ENCODE measurements at places on chromosomes 6 and 20.

DNA sequence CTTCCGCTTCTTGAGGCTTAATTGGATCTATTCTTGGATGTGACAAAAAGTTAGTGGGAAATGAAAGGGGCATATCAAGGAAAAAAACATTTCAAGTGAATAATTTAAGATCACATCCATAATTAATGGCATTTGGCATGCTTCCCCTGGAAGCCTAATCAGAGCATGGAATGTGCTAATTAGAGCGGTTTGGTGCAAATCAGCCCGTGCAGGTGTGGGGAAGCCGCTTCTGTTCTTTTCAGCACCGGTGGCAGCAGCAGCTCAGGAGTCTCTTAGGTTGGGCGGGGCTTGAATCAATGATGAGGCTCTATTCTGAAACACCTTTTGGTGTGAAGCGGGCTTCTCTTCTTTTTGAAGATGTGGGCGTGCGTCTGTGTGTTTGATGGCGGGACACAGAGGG, 301.2 kb downstream of the LRFN2 start:
- H3K27ac ChIP-seq: no peak overlapping the region
- no peak for DNase-seq
- H3K27me3 ChIP-seq: peaks cover 74% of the 10 kb centered on the region
- H3K4me3 ChIP-seq: no peak overlapping the region

DNA sequence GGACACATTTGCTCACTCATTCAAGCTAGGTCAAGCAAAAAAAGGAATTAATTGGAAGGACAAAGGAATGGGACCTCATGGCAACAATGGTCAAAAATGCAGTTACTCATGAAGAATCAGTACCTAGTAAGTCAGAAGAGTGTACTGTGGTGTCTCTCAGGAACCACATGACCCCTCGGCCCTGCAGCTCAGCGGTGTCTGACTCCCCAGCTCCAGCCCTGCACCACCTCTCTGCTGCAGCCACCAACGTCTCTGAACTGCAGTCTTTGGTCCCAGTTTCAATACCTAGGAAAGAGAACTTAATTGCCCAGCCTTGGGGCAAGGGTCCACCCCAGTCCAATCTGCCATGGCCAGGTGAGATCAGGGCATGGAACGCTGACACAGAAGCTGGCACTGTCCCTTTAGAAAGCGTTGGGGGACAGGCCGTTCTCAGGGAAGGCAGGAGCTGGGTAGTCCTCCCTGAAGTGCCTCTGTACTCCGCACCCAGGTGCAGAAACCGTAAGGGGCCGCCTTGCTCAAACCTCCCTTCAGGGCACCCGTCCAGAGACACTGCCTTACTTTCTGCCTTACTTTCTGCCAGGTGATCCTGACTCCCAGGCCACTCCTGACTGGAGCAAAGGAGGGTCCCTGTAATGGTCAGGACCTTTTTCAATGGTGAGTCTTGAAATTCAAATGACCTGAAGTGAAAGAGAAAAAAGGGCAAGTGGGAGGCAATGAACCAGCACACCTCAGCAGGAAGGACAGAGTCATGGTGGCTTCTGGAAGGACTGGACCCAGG, 13.2 kb upstream of the NELFCD start:
- H3K4me1 ChIP-seq: no peaks in the 10 kb centered on the region
- H3K27me3 ChIP-seq: no peaks in the 10 kb centered on the region
- DNase-seq: no peak
- no peak overlapping the region for H3K27ac ChIP-seq
- H3K4me3 ChIP-seq: no peak overlapping the region

DNA sequence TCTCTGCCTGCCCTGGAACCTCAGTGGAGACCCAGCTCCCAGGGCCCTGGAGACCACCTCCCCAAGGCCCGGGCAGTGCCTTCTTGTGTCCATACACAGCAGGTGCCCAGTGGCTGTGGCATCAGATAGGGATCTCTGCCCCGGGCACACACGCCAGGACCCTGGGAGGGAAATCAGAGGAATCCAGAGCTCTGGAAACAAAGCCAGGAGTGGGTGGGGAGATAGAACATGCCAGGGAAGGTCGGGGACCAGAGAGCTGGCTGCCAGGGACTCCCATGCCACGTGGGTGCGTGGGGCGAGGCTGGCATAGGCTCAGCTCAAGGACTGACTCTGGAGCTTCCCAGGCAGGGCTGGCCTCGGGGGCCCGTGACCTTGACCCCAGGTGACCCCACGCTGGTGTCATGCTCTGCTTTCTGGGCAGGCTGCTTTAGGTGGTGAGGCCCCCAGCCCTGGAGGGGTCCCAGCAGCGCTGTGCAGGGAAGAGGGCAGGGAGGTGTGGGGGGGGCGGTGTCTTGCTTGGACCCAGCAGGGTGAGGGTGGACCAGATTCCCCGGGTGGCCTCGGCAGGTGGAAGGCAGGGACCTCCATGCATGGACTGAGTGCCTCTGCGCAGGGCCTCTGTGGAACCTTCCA, 17.6 kb upstream of the GATA5 start:
- no peak overlapping the region for H3K27ac ChIP-seq
- peaks cover 16% of the 10 kb centered on the region for H3K4me1 ChIP-seq
- no peaks in the 10 kb centered on the region for H3K36me3 ChIP-seq
- H3K27me3 ChIP-seq: no peaks in the 10 kb centered on the region

DNA sequence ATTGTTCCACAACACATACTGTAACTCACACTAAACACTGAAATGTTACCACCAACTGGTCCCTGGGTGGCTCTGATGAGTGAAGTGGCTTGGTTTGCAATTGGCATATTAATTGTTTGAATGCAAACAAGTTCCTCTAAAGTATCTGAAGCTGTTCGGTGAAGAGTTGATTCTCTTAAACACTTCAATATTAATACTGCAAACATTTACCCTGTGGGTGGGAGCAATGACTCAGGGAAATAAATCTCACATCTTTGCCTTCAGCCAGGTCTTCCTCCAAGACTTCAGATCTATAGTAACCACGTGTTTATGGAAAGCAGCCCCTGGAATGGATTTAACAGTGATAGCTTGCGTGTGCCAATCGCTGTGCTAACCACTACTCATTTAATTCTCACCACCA, 176.0 kb downstream of the MAFB start:
- DNase-seq: no peak
- H3K36me3 ChIP-seq: no peaks in the 10 kb centered on the region
- no peaks in the 10 kb centered on the region for H3K27me3 ChIP-seq
- no peaks in the 10 kb centered on the region for H3K4me1 ChIP-seq

- H3K4me3 ChIP-seq: no peak overlapping the region
- H3K4me1 ChIP-seq: peaks cover 9% of the 10 kb centered on the region
- no peaks in the 10 kb centered on the region for H3K36me3 ChIP-seq
- no peak overlapping the region for H3K27ac ChIP-seq
- DNase-seq: no peak
These were observed 517.5 kb downstream of the PREX1 start for GRCh38 chr20:48310305-48310704.

DNA sequence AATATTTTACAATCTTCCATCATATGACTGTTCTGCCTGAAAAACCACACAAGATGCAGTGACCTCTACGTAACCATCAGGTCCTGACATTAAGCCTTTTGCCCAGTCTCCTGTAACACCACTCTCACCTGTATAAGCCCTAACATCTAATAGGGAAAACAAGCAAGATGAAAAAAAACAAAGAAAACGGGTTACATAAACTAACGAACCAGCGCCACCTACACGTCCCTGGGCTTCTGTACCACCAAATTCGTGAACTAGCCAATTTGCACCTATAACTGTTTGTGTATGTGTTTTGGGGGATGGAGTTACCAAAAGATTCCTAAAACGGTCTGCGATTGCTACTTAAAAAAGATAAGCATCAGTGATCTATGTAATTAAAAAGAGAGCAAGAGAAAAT, 70.2 kb downstream of the BLOC1S5 start:
- no peaks in the 10 kb centered on the region for H3K4me1 ChIP-seq
- no peak for DNase-seq
- no peaks in the 10 kb centered on the region for H3K36me3 ChIP-seq
- H3K4me3 ChIP-seq: no peak overlapping the region
- no peaks in the 10 kb centered on the region for H3K27me3 ChIP-seq

- H3K27ac ChIP-seq: no peak overlapping the region
- DNase-seq: no peak
- H3K4me3 ChIP-seq: no peak overlapping the region
- H3K27me3 ChIP-seq: no peaks in the 10 kb centered on the region
- H3K4me1 ChIP-seq: no peaks in the 10 kb centered on the region
These were observed 7.5 kb downstream of the FERMT1 start for GRCh38 chr20:6115221-6115895.

DNA sequence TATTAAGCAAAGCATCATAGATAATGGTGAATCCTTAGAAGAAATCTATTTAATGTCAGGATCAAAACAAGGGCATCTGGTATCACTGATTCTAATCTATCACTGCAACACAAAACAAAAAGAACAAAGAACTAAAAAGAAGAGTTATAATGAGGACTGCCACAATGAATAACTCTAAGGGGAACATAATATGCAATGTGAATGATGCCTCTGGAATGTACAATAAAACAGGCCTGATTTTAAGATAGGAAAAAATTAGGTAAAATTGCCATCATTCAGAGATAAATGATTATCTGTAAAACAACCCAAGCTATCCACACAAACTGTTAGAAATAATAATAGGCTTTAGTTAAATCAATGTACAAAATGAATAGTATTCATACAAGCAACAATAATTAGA, 936.7 kb upstream of the CITED2 start:
- no peak overlapping the region for H3K4me3 ChIP-seq
- H3K27ac ChIP-seq: no peak overlapping the region
- H3K27me3 ChIP-seq: no peaks in the 10 kb centered on the region
- no peaks in the 10 kb centered on the region for H3K4me1 ChIP-seq
- DNase-seq: no peak

- peaks cover 9% of the 10 kb centered on the region for H3K4me1 ChIP-seq
- no peak for DNase-seq
- no peak overlapping the region for H3K27ac ChIP-seq
- no peak overlapping the region for H3K4me3 ChIP-seq
These were observed 66.6 kb downstream of the JARID2 start for GRCh38 chr6:15312500-15312899.

GRCh38 chr6:158170656-158171081, 2.5 kb downstream of the GTF2H5 start:
- DNase-seq: no peak
- peak overlapping the region; percentile 15 for H3K27ac ChIP-seq
- no peaks in the 10 kb centered on the region for H3K36me3 ChIP-seq
- no peaks in the 10 kb centered on the region for H3K27me3 ChIP-seq

DNA sequence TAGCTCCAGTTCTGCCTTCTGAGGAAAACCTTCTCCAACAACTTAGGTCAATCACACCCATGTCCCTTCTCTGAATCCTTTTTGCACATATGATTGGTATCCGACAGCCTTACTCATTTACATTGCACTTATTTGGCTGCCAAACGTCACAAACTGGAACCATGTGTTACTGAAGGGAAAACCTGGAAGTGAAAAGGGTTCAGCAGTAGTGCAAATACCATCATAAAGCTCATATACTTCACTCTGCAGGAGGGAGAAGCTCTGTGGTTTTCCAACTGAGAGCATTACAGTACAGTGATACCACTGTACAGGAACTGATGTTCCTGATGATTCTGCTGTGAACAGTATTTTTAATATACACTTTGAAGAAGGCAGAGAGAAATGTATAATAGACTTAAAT, 87.8 kb downstream of the SLC16A10 start:
- H3K36me3 ChIP-seq: no peaks in the 10 kb centered on the region
- no peak overlapping the region for H3K27ac ChIP-seq
- no peak for DNase-seq
- H3K4me3 ChIP-seq: no peak overlapping the region

DNA sequence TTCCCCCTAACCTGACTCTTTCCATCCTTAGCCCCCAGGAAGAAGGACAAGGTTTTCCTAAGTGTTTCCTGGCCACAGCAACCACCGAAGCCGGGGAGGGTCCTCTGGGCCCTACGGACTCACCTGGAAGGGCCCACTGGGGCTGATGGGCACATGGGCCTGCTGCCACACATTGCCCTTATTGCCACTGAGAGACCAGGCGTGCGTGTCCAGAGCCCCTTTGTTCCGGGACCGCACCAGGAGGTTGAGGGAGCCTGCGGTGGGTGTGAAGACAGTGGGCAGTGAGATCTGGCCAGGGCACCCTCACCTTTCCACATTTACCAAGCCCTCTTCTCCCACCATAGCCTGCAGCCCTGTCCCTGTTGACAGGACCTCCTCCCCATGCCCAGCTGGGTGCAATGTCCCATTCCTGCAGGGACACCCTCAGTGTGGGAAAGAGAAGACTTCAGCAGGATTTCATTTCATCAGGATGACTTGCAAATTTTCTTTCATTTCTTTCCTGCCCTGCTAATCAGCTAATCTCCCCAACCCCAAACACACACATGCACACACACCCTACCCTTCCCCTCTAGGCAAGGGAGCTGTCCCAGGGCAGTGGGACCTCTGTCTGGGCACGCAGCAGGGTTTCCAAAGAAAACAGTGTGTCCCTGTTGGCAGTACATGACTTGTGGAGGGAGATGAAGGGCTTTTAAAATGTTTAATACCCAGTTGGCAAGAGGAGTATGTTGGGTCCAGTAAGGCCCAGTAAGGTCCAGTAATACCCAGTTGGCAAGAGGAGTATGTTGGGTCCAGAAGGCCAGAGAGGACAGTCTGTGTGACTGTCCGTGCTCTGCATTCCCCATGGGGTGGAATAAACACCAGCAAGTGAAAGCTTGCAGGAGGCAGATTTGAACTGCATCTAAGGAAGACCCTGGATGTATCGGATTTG, 59.0 kb downstream of the MDGA1 start:
- no peaks in the 10 kb centered on the region for H3K36me3 ChIP-seq
- no peaks in the 10 kb centered on the region for H3K4me1 ChIP-seq
- H3K4me3 ChIP-seq: no peak overlapping the region
- H3K27me3 ChIP-seq: no peaks in the 10 kb centered on the region
- DNase-seq: no peak

GRCh38 chr6:154474648-154475428, 35.6 kb downstream of the CNKSR3 start:
- DNase-seq: peak; percentile 7
- peaks cover 5% of the 10 kb centered on the region for H3K4me1 ChIP-seq
- peak overlapping the region; percentile 19 for H3K27ac ChIP-seq
- no peaks in the 10 kb centered on the region for H3K27me3 ChIP-seq
- no peaks in the 10 kb centered on the region for H3K36me3 ChIP-seq
- H3K4me3 ChIP-seq: peak overlapping the region; percentile 22

GRCh38 chr20:15610787-15611186, 962.5 kb downstream of the KIF16B start:
- no peaks in the 10 kb centered on the region for H3K4me1 ChIP-seq
- DNase-seq: no peak
- no peaks in the 10 kb centered on the region for H3K27me3 ChIP-seq
- no peak overlapping the region for H3K4me3 ChIP-seq

GRCh38 chr6:1610497-1611321, 994 bp downstream of the FOXC1 start:
- peak overlapping the region; percentile 99 for H3K27ac ChIP-seq
- peaks cover 3% of the 10 kb centered on the region for H3K36me3 ChIP-seq
- H3K4me1 ChIP-seq: peaks cover 11% of the 10 kb centered on the region
- peak overlapping the region; percentile 70 for H3K4me3 ChIP-seq
- no peak for DNase-seq

GRCh38 chr6:168013250-168013915, 15.9 kb downstream of the KIF25 start:
- no peak for DNase-seq
- no peak overlapping the region for H3K4me3 ChIP-seq
- H3K27ac ChIP-seq: no peak overlapping the region
- no peaks in the 10 kb centered on the region for H3K4me1 ChIP-seq
- no peaks in the 10 kb centered on the region for H3K36me3 ChIP-seq
